SK-N-DZ (cell line): ENCODE measurements at places on chromosomes 2 and 18.

DNA sequence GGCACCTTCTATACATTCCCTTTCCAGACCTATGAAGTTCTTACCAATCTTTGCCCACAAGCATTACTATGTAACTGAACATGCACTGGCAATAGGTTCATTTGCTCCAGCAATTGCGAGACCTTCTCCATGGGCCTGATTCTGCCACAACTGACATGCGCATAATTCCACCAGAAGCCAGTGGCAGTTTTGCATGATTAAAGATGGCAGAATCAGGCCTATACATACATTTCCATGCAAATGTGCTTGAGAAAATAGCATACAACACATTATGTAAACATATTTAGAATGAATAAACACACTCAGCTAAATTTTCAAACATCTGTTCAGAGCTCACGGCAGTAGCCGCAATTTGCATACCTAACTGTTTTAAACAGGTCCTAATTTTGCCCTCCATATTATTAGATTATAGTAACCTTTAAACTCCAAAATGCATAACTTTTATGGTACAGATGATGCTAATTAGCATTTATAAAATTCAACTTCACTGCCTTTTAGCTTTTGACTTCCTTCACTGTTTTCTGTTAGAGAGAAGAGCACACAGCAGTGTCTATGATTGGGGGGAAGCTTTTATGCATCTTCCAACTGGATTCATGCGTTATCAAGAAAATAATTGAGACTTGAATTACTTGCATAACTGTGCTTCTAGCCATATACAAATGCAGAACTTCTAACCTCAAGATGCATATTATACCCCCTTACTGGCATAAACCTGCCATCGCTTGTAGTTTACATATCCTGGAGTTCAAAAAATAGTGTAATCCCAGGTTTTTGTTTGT, 155.3 kb upstream of the CDH19 start:
- no peak for DNase-seq

GRCh38 chr2:173193925-173194324, 118.3 kb downstream of the MAP3K20 start:
- DNase-seq: no peak

- no peak for DNase-seq
These were observed 186.8 kb downstream of the TMEM247 start for GRCh38 chr2:46666044-46666679.

DNA sequence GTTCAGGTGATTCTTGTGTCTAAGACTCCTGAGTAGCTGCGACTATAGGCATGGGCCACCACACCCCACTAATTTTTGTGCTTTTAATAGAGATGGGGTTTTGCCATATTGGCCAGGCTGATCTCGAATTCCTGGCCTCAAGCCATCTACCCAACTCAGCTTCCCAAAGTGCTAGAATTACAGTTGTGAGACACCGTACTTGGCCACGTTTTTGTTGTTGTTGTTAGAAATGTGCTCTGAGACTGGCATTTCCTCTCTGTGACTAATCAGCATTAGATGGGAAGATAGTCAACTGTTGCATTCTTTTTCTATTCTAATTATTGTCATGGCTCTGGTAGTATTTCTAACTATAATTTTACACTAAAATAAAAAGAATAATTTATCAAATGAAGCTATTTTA, 191.7 kb downstream of the CAMKMT start:
- no peak for DNase-seq

- DNase-seq: no peak
These were observed 15.0 kb upstream of the TTR start for GRCh38 chr18:31576670-31577069.

- no peak for DNase-seq
These were observed 45.4 kb upstream of the OSR1 start for GRCh38 chr2:19403785-19404184.

GRCh38 chr18:76463872-76464271, 31.2 kb downstream of the ZNF516 start:
- DNase-seq: no peak

GRCh38 chr18:68017385-68017784, 500.9 kb upstream of the DSEL start:
- no peak for DNase-seq

GRCh38 chr2:150232321-150232720, 255.1 kb downstream of the RND3 start:
- DNase-seq: no peak

DNA sequence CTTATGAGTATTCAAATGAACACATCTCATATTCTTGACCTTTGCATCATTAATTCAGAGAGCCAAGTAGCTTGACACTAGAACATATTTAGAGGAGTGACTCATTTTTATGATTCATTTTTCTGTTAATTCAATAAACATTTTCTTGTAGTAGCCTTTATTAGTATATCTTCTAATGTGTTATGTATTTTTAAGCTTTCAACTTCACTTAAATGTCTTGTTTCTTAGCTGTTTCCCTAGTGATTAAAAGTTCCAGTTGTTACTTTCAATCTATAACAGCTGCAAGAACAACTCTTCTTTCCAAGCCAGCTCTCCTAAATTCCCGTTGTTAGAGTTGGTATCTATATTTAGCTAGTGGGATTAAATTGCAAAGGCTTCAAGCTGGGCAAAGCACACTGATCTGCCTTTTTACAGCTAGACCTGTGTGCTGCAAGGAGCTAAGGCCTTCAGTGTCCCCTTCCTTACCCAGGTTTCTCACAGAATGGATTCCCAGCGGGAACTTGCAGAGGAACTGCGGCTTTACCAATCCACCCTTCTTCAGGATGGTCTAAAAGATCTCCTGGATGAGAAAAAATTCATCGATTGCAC, at the start of gene KLHL41:
Gene KLHL41 (plus strand): TSS at position 405 of the 588 bp plus-strand sequence. CDS start 77 bp downstream, at position 482.
- no peak for DNase-seq

GRCh38 chr18:76546088-76546435, 51.0 kb upstream of the ZNF516 start:
- no peak for DNase-seq

- no peak for DNase-seq
These were observed 415.9 kb downstream of the SLC4A3 start for GRCh38 chr2:220043155-220043989.

GRCh38 chr2:206069417-206069816, 16.6 kb downstream of the INO80D start:
- no peak for DNase-seq

DNA sequence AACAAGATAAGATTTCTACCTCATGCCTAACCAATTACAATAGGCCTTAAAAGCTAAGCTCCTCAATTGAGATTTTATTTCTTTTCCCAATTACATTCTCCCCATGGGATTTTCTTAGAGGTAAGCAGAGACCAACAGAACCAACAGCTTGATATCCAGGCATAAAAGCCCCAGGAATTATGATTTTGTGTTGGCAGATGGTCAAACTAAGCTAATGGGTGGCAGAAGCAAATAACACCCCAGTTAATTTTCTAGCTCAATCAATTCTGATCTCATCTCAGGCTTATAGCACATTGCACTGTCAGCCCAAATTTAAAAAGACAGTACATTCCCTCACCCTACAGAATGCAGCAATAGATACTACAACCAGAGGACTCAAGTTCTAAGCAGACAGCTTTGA, 156.4 kb downstream of the NRXN1 start:
- no peak for DNase-seq

DNA sequence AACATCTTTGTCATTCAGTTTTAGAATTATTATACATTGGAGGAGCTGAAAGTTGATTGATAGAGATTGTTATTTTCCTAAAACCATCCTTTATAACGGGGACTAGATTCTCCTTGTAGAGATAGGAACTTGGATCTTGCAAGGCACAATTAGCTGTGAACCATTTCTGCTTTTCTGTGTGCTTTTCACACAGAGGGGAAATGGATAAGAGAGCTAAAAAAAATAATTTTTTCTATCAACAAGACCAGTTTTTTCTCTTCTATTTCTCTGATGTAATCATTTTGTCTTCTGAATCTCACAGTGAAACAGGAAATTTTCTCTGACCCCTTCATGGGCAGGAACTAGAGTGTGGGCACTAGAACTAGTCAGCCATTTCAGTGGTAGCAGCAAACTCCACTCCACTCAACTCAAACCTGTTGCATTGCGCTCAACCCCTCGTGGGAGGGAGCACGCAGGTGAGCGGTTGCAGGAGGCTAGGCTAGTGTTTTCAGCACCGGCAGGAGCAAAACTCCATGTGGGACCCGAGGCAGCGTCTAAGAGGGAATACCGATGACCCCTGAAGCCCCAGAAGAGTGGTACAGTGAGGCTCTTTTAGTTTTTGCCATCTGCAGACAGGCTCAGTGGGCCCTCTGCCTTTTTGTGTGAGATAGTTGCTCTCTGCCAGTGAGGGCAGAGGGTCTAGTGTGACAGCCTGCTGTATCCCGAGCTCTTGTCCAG, 24.0 kb upstream of the SLC39A10 start:
- DNase-seq: no peak

GRCh38 chr2:147420947-147421675, 423.7 kb upstream of the ACVR2A start:
- no peak for DNase-seq

DNA sequence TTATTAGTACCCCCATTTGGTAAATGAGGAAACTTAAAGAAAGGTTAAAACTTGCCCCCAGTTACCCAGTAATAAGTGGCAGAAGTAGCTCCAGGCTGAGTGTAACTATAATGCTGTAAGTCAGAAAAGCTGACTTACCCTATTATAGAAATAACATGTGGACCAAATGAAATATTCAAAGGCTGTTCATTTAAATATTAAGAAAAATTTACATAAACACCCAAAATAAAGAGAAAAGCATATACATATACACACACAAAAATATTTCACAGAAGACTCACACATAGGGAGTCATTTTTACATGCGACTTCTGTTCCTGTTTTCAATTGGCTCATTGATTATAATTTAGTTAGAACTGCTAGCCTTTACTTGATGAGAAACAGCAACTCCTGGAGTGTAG, 189.1 kb downstream of the NBAS start:
- DNase-seq: no peak

DNA sequence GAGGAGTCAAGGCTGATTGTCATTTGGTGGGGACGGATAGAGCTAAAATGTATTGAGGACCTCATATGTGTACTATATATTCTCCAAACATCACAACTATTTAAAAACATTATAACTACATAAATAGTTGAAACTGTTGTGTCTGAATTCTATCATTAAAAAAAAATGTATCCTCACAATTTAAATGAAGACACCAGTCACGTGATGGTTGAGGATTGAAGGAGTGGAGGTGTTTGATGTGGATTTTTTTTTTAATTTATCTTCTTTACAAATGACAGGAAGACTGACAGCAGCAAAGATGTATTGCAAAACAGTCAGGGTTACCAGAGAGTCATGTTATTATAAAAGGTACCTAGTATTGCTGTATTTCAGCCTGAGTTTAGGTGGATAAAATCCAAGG, 30.0 kb downstream of the GNAL start:
- DNase-seq: no peak

DNA sequence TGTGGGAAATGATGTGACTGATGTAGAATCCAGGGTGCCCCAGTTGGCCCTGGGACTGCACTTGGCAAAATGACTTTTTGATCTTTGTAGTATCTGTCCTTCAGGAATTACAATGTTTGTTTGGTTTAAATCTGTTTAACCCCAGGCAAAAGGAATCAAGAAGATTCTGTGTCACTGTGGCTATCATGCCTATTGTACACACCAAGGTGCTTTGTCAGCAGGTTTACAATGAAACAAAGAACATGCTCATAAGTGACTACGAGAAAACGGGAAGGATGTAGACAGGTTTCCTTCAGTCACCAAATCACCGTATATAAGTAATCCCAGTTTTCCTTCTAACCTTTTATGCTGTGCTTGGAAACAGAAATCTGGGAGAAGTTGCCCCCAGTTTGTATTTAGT, 109.5 kb downstream of the RTN4 start:
- DNase-seq: no peak

DNA sequence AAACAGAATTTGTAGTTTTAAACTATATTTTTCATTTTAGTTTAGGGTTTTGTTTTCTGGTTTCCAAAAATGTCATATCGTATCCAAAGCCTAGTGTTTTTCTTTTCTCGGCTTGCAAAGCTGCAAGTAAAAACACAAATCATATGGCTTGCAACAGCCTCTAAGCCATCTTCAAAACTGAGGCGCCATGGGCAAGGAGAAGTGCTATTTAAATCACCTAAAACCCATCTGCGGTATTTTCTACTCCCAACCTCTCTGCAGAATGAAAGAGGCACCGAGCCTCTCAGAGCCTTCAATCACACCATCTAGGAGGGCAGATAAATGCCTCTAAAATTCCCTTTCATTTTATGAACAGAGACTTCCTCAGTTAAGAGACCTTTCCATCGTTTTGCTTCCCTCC, 25.2 kb downstream of the FECH start:
- DNase-seq: no peak

- DNase-seq: no peak
These were observed 65.3 kb downstream of the BIRC6 start for GRCh38 chr2:32422133-32422532.

DNA sequence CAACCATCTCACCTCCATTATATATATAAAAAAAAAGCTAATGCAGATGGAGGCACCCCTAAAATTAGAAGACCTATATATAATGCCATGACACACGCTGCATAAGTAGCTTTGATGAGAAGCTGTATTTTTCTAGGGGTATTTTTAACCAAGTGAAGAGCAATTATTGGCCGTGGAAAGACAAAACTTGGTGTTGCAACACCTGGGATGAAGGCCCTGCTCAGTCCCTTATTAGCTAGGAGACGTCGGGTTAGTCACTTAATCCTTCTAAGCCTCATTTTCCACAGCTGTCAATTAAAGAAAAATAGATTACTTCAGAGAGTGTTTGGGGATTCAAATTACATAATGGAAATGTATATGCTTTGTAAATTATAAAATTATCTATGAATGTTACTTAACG, 63.0 kb downstream of the WDR75 start:
- no peak for DNase-seq

DNA sequence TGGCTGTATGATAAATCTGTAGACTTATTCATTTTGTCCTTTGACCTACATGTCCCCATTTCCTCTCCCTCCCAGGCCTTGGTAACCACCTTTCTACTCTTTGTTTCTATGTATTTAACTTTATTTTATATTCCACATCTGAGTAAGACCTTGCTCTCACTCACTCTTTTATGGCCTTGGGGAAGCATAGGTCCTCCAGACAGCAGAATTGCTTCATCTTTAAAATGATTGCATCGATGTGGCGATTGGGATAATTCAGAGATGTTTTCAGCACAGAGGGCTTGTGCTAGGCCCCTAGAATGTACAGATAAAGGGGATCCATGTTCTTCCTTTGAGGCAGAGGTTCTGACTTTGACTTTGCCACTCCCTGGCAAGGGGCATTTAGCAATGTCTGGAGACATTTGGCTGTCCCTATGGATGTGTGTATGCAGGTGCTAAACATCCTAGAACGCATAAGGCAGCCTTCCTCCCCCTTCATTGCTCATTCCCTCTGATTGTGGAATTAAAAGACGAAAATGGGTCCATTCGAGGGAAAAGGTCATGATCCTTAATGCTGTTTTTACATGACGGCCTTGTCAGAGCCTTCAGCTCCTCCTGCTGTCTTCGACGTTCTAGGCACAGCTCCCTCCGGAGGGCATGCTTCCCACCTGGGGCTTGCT, 1.2 kb upstream of the GPR39 start:
- DNase-seq: no peak
